Effector memory CD8-positive, alpha-beta T cell (primary cell): ENCODE measurements at places on chromosomes 4 and X.

- no peak for DNase-seq
Observed at GRCh38 chr4:25628451-25628850, 27.2 kb upstream of the SLC34A2 start.

DNA sequence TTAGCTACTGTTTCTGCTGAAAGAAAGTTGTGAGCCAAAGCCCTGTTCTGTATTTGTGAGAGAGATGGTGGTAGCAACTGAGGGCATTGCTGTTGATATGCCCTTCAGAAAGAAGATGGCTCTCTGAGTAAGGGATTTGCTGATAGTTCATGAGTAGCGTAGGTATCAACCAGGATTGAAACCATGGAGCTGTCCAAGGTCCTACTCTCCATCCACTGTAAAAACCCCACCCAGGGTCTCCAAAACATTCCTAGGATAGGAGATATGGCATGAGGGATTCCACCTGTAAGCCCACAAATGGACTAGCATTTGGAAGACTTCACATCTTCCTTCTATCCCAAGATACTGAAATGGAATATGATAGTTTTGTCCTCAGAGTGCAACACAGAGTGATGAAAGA lies 277.1 kb upstream of the PRKX start:
- DNase-seq = no peak

- no peak for DNase-seq
Observed at GRCh38 chrX:68934421-68934820, 105.6 kb downstream of the EFNB1 start.

GRCh38 chrX:16797358-16797757 lies 11.1 kb downstream of the TXLNG start:
- no peak for DNase-seq

DNA sequence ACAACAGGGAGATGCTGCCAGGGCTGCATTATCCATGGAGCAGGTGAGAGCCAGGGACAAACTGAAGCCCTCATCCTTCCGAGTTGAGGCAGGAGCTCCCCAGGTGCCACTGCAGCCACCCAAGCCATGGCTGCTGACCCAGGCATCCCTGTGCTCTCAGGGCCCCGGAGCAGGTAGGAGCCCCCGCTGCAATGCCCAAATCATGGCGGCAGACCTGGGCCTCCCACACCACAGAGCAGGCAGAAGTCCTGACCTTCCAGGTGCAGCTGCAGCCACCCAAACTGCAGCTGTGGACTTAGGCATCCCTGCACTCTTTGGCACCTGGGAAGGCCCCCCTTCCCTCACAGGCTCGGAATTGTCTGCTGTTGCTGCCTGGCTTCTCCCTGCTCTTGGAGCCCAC lies 443.6 kb downstream of the ARAP2 start:
- DNase-seq = no peak

DNA sequence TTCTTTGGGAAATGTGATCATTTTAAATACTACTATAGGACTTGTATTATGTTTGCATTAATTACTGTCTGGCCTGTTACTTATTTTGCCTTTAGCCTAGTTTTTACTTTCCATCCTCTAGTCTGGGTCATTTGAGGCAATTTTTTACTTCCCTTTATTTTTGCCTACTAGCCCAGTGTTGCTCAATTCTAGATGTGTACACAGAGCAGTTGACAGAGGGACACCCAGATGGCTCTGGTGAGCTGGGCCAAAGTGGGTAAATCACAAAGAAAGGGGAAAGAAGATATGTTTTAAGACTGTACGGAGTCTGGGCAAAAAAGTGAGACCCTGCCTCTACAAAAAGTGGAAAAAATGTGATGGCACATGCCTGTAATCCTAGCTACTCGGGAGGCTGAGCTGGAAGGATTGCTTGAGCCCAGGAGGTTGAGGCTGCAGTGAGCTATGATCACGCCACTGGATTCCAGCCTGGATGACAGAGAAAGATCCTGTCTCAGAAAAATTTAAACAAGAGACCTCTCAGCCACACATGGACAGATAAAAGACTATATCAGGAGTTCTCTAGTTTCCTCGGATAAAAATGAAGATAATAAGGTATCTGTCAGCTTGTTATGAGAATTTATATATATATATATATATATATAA lies 35.7 kb downstream of the APOO start:
- no peak for DNase-seq

DNA sequence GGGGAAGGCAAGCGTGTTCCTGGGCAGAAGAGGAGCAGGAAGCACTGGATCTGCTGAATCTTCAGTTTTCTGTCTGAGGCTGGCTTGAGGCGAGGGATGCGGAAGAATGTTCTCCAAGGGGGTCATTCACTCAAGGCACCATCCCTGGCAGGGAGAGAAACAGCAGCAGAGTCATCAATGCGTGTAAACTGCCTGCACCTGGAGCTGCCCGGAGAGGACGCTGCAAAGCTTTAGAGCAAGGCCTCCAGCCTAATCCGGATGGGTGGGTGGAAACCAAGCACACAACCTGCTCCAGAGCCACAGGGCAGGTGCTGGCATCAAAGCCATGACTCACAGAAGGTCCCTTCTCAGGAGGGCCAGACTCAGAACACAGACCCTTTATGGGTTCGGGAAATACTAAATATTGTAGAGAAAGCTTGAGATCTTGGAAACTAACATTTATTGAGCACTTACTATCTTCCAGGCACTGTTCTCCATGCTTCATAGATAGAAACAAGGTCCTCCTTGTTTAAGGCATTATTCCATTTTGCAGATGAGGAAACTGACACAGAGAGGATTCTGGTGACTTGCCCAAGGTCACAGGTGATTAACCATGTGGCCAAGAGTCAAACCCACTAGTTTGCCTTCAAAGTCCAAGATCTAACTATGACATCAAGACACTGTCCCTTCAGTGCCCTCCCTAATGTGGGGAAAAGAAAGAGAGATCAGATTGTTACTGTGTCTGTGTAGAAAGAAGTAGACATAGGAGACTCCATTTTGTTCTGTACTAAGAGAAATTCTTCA lies 7.7 kb downstream of the PROM1 start:
- no peak for DNase-seq

GRCh38 chrX:7092543-7092942 lies 55.0 kb upstream of the STS start:
- DNase-seq = no peak

DNA sequence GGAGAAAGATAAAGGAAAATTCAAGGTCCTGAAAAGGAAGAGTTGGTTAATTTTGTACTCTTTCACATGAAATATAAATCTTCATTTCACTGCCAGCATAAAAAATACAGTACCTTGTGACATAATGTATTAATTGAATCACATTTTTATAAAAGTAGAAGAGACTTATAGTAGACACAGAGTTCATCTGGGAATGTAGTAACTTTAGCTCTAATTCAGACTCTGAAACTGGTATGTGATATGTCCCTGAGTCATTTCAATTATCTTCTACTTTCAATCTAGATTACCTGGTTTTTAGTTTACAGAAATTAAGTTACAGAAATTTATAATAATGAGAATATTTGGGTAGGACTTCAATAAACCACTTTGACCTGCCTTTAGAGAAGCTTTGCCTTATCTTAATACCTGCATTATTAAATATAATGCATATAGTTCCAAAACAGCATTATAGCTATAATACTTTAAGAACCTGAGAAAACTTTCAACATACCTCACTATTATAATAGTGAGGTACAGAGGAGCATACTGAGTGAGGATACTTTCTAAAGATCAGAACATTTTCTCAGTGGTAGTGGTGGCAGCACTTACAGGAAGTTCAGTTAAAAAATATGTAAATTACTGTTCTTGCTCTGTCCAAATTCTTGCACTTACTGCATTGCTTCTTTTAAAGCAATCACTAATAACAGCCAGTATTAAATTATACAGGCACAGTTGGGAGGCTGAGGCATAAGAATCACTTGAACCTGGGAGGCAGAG lies 11.2 kb downstream of the NEK1 start:
- DNase-seq = no peak

DNA sequence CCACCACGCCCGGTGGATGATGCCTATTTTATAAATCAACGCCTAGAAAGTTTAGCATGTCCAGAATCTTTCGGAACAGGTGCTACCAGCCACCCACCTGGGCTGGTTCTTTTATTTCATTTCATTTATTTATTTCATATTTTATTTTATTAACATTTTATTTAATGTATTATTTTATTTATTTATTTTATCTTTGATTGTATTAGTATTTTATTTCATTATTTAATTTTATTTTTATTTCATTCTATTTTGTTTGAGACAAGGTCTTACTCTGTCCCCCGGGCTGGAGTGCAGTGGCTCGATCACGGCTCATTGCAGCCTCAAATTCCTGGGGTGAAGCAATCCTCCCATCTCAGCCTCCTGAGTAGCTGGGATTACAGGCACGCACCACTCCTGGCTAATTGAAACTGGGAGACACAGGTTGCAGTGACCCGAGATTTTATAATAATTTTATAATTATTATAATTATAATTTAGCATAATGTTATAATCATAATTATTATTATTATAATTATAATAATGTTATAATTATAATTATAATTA lies 187.2 kb downstream of the SHOX start:
- no peak for DNase-seq

DNA sequence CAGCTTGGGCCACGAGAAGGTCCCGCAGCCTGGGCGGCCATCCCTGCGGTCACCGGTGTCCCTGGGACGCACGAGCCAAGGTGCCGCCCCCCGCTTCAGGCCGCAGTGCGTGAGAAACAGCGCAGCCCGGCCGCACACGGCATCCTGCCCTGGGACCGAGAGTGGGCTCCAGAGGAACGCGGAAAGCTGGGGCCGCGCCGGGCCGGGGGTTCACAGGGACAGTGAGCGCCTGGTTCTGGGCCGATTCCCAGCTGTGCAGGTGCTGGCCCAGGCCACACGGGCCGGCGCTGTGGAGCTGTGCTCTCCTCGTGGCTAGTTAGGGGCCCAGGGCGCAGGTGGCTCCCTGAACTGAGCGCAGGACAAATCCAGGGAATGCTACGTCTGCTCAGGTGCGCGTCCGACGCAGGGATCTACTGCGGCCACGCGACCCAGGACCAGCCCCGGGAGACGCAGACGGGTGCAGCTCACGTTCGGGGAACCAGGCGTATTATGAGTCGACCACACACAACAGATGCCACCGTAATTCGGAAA lies 25.8 kb upstream of the GTPBP6 start:
- DNase-seq = no peak

DNA sequence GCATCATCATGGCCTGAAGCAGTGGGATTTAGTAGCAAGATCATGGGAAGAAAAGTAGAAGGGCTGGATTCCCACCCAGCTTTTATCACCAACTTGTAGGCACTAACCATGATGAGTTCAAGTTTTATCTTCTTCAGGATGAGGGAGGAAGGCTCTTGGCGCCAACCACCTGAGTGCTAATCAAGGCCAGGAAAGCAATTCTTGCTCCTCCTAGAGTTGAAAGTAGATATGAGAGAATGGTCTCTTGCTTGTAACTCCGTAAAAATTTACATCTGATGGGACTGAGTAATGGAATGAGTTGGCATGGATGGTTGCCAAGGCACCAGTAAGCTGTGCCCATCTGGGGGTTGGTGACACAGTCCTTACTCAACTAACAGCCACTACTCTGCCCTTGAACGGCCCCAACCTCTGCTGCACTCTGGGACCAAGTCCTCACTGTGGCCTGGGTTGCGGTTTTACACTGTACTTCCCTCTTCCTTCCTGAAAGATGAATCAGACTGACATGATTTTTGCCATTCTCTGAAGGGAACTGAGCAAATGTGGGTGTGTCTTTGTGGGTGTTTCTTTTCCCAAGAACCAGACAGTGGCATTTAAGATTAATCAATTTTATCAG lies 39.4 kb upstream of the NDP start:
- DNase-seq = peak; percentile 1

DNA sequence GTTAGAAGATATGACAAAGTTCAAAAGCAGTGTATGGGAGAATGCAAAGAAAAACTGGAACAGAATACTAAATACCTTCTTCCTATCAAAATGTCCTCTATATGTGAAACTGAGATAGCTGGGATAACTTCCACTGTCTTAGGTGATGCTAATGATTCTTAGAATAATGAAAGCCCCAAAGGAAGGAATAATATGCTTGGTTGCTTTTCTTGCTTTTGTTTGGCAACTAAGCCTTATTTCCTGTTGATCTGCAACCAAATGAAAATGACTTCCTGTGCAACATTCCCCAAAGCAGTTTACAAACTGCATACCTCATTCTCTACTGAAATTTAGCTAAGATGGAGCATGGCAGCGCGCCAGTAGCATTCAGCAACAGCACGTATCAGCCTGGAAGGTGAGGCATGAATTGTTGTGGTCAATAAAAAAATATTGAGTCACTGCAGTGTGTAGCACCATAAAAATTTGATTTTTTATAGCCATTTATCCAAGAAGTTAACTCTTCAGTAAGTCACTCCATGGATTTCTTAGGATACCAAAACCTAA lies 18.7 kb downstream of the NDNF start:
- DNase-seq = no peak

GRCh38 chr4:7573576-7574091 lies 138.9 kb upstream of the PSAPL1 start:
- DNase-seq = no peak

DNA sequence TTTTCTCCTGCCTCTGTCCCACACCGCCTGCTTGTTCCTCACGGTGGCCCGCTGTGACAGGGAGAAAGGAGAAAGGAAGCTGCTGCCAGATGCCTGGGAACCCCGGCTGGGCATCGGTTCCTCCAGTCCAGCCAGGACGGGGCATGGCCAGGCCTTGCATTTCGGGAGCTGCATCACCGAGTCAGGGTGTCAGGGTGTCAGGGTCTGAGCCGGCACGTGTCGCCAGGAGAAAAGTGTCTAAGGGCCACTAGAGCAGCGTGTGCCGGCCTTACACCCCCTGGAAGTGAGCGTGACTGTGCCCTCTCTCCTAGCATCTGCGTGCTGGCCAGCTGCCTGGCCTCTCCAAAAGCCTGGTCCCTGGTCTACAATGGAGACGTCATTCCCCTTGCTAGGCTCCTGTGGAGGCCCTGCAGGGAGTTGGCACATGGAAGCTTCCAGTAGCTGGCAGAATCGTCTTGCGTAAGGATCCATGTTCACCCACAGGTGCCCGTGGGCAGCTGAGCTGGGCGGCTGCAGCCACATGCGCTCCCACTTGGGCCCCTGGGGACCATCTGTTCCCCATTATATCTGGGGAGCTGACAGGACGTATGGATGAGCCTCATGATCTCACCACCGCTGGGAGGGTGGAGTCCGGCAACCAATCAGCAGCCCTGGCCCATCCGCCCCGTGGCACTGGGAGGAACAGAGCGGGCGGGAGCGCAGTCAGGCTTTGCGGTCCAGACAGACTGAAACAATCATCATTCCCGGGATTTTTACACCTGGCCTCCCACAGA lies 39.9 kb upstream of the HMX1 start:
- no peak for DNase-seq

- no peak for DNase-seq
Observed at GRCh38 chr4:82694892-82695291, 103.7 kb downstream of the SCD5 start.

GRCh38 chrX:68059469-68059868 lies 373.8 kb downstream of the OPHN1 start:
- no peak for DNase-seq

- DNase-seq = no peak
Observed at GRCh38 chr4:47386561-47387235, 76.8 kb downstream of the COMMD8 start.
